ENCODE measurements at places on chromosomes 13 and 19.

DNA sequence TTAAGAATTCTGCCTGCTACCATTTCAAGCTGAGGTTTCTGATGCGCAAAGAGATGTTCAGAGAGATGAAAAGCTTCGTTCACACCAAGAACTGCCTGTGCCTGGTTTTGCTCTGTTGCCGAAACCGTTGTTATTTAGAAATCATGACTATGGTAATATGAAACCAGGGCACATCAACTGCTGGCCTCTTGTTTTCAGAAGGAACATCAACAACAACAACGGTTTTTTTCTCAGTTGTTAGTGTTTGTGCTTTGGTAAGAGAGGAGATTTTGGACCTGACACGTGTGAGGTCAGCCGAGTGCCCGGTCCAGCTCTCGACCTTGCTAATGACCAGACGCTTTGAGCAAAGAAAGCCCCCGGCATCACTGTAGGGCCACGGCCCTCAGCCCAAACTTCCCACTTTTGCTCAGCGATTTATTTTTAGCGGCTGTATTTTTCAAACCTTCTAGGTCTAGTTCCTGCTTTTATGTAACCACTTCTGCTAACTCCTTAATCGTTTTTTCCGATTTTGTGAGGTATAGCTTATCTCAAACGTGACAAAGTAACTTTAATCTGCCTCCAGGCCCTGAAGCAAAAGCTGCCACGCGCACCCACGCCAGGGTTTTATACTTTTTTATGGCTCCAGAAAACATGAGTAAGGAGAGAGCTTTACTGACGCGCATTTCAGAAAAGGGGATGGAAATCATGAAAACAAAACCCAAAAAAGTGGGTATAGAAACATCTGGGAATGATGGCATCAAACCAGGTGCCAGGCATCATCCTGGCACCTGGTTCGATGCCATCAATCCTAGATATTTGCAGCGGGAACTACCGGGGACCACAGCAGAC, 42.0 kb downstream of the KLF2 start:
- DNase-seq = no peak

DNA sequence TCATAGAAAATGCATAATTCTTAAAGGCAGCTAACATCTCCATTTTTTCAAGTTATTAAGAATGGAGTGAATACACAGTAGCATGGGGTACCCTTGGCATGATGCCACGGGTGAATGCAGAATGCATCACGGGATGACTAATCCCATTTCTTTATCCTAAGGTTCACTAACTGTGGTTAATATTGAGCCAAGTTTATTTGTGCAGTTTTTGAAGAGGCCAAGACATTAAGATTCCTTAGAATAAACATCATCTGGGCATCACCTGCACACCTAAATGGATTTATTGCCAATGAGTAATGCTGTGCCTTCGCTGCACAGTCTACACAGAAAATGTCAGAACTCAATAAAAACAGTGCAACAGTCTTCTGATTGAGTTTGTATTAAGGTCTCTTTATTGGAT, 333.1 kb downstream of the GPC6 start:
- no peak for DNase-seq

GRCh38 chr13:82436099-82436585, 1446.1 kb downstream of the SLITRK1 start:
- DNase-seq = no peak

DNA sequence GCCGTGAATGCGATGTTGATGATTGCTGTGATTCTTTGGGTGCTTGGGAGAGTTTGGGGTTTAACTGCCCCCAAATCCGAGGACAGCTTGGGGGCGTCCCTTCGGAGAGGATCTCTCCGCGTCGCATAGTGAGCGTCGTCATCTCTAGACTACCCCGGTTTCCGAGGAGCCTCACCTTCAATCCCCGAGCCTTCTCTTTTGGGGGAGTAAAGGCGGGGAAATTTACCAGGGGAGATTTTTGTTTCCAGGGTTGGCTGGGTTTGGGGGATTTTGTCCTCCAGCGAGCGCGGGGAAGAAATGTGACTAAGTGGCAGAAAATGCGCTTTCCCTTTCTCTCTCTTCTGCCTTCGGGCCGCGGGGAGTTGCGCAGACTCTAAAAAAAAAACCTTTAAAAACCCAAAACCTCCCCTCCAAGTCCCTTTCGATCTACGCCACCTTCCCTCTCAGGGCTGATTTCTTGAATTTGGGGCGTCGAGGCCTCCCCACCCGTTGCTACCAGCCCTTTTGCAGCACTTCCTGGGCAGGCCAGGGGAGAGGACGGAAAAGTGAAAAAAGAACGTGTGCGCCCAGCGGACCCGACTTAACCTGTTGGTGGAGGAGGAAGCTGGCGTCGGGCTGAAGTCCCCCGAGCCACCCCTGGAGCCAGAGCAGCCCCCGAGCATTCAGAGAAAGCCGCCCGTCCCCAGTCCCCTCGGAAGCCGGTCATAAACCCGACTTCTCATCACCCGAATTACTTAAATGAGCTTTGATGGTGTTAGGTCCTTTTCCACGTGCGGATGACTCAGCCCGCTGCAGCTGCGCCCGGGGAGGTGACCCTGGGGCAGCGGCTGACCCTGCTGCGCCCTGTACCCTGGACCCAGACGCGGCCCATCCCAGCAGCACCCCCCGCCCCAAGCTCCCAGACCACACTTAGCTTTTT, 17.7 kb downstream of the NFIX start:
- DNase-seq = peak; percentile 58

DNA sequence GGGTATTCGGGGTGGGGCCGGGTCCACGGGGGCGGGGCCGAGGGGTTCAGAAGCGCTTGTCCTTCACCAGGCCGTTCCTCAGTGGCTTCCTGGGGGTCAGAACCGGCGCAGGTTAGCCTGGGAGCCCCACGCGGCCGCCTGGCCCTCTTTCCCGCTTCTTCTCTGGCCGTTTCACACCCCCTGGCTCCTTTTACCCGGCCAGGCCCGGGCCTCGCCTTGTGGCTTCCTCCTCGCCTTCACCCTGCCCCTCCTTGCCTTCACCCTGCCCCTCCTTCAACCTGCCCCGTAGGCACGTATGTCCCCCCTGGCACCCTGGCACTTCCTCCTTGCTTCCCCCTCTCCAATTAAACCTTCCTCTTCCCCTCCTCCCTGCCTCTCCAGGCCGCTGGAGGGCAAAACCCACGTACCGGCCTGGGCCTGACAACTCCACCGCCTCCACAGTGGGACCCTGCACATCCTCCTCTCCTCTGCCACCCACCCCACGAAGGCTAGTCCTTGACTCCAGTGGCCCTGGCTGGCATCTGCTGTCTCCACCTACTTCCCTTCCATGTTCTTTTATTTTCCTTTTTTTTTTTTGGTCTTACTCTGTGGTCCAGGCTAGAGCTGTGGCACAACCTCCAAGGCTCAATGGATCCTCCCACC, 25.3 kb downstream of the CERS1 start:
- no peak for DNase-seq

DNA sequence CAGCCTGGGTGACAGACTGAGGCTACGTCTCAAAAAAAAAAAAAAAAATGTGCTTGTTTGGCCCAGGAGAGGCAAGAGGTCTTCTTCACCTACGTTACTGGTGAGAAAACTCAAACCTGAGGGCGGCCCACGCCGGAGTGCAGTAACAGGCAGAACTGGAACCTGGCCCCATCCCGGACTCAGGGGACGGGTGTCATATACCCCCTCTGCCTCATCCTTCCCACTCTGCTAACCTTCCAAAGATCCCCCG, 414 bp upstream of the ADAT3 start:
- DNase-seq = no peak

DNA sequence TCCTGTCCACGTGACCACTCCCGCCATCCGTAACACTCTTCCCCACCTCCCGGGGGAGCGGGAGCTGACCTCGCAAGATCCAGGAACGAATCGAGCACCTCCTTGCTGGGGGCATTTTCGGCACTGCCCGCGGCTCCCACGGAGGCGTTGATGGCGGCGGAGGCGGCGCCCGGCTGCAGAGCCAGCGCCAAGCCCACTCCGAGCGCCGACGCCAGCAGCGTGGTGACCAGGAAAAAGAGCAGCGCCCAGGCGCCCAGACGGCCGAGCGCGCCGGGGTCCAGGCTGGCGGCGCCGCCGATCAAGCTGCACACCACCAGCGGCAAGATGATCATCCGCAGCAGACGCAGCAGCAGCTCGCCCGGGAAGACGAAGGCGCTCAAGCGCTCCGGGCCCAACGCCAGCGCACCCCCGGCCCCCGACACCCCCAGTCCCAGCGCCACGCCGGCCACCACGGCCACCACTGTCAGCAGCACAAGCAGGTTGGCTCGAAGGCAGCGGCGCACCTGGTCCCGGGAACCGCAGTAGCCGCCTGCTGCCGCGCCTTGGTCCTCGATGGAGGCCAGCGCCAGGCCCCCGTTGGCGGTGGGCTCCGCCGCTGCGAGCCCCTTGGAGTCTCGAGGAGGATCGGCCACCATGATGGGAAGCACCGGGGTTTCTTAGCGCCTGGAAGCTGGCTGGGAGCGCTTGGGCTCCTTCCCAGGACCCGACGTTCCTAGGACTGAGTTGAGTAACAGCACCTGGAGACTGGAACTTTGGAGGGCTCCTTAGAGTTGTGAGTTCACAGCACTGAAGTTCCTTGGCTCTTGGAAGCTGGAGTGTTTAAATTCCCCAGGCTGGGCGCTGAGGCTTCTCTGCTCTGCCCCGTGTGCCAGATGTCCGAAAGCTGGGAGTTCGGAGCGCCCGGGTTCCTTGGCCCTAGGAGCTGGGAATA, 798 bp downstream of the SLC1A5 start:
- no peak for DNase-seq

GRCh38 chr19:53809518-53810186, 14.5 kb downstream of the NLRP12 start:
- no peak for DNase-seq

DNA sequence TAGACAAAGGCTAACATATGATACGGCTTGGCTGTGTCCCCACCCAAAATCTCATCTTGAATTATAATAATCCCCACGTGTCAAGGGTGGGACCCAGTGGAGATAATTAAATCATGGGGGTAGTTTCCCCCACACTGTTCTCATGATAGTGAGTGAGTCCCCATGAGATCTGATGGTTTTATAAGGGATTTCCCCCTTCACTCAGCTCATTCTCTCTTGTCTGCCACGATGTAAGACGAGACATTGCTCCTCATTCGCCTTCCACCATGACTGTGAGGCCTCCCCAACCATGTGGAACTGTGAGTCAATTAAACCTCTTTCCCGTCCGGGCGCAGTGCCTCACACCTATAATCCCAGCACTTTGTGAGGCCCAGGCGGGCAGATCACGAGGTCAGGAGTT, 143.5 kb downstream of the RXFP2 start:
- DNase-seq = no peak

DNA sequence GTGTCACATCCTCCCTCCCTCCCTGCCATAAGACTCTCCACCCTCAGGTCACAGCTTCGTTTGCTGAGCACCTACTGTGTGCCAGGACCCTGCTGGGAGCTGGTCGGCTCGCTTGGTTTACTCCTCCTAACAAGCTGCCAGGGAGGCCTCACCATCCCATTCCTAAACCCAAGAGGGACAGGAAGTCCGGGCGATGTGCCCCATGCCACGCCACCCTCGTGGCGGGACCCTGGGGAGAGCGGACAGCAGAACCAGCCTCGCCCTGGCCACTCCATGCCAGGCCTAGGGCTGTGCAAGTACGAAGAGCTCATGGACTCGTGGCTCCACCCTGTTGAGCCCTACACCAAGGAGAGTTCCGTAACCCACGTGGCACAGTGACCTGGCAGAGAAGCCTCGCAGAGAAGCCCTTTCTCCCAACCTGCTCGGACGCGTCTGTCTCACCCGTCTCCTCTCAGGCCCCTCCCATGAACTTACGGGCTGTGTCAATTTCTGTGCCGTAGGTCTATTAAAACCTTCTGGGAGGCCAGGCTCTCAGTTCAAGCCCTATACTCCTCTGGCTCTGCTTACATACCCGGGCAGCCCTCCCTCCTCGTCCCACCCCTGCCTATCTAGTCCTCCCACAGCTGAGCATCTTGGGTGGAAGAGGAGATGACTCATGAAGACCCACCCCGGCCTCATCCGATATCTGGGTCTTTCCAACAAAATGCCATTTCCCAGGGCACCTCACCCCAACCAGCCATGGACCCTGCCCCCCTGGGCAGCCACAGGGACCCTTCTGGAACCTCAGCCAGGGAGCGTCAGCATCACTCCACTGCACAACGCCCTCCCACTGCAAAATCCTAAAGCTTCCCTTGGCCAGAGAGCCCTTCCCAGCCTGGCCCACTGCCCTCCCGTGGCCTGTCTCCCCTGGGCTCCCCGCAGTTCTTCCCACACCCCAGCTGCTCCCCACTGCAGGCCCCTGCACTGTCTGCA, 2.6 kb downstream of the UBXN6 start:
- DNase-seq = no peak

GRCh38 chr13:111612886-111613285, 292.4 kb downstream of the TEX29 start:
- DNase-seq = no peak

GRCh38 chr13:113495494-113496210, 5.1 kb upstream of the DCUN1D2 start:
- DNase-seq = no peak

GRCh38 chr13:52851137-52851962, 2.9 kb upstream of the PCDH8 start:
- DNase-seq = peak; percentile 55

- no peak for DNase-seq
These were observed 43.5 kb downstream of the NEK5 start for GRCh38 chr13:52085421-52085820.

GRCh38 chr13:48797127-48797526, 143.4 kb downstream of the CYSLTR2 start:
- no peak for DNase-seq

GRCh38 chr13:34765446-34766180, 176.5 kb upstream of the NBEA start:
- no peak for DNase-seq

- DNase-seq = no peak
These were observed 27.8 kb upstream of the MIER2 start for GRCh38 chr19:372306-372890.

DNA sequence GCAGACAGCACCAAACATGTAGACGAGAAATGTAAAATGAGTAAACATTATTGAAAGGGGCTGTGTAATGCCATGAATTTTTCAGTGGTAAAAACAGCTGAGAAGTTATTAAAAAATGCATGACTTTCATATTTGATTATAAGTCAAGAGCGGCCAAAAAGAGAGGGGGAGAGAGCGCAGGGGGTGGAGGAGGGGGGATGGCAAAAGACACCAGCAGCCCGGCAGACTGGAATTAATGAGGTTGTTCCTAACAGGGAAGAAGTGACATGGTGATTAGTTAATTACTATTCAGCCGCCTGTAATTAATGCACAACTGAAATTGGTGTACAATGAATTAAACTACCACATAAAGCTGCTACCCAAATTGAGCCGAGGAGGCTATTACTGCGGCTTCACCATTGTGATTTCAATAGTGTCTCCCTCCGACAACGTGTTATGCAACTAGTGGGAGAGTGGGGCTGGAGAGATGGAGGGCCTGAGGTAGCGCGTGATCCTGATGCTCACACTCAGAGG, 89.1 kb upstream of the VSTM2B start:
- no peak for DNase-seq

DNA sequence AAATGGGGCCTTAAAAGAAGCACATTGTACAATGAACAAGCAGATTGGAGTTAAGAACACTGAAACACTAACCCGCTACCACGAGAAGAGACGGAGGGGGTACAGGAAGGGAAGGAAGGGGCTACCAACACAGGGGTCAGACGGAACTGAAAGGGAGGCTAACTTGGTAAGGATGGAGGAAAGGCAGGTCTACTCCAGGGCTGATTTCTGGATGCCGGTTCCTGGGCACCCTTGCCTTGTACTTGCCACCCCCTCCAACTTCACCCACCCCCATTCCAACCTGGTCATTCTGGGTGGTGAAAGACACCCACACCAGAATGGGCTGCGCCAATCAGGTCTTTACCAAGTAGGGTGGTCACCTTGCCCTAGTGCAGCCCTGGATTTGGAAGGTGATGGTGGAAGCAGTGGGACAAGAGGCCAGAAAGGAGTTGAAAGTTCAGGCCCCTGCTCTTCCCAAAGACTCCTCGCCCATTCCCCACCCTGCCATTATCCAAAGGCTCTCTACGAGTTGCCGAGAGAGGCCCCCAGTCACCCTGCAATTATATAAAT, 10.3 kb downstream of the ZNF574 start:
- DNase-seq = no peak
